ENCODE measurements at places on chromosomes 1 and 21.

- DNase-seq, result no peak
These were observed 27.6 kb downstream of the ABCA4 start for GRCh38 chr1:94093396-94093795.

DNA sequence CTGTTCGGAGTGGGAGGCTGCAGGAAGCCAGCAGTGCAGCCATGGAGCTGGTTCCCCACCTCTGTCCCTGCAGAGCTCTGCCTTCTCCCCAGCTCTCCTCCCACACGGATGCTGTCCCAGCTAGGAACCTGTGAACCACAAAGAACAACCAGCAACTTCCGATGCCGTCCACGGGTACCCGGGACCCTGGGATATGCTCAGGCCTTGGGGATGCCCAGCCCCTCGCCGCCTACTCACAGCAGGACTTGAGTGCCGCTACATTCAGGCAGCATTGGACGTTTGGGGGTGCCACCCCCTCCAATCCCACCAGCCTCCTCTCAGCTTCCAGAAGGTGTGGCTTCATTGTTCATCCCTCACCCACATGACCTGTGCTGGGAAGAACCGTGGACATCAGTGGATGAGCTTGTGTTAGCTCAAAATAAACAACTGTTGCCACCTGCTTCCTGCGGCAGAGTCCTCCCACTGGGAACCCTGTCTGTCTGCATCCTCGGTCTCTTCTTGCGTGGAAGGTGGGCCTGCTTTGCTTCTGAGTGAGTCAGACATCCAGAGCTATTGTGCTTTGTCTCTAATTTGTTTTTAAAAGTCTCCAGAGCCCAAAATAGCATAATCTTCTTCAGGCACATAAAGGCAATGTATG, 20.1 kb upstream of the AJAP1 start:
- DNase-seq, result no peak

DNA sequence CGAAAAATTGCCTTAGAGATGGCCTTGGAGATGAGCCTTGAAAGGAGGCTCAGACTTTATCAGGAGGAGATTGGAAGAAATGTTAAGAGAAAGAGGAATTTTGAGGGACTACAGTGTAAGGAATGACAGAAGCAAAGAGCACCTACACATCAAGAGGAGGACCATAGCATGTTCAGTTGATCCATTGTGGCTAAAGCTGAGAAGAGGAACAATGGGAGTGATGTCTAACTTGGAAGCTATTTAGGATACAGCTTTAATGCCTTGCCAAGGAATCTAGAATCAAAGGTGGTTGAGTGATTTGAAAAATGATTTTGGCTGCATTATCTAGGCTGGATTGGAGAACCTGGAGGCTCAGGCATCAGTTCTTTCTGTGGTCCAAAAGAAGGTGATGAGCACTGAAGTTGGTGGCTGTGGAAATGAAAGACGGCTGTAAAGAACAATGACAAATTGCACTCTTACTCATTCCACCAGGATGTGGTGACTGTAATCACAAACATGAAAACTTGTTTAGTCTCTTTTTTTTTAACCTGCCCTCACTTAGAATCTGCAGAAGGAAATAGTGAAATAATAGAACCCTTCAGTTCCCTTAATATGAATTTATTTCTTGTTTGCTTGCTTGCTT, 11.3 kb downstream of the FAM20B start:
- no peak for DNase-seq

- DNase-seq, result no peak
These were observed 7.5 kb downstream of the SLC19A1 start for GRCh38 chr21:45534636-45535331.
